ENCODE measurements at places on chromosomes 13 and 19.
A peak's percentile ranks its signal among the peaks of the same experiment; 100 is the strongest.

DNA sequence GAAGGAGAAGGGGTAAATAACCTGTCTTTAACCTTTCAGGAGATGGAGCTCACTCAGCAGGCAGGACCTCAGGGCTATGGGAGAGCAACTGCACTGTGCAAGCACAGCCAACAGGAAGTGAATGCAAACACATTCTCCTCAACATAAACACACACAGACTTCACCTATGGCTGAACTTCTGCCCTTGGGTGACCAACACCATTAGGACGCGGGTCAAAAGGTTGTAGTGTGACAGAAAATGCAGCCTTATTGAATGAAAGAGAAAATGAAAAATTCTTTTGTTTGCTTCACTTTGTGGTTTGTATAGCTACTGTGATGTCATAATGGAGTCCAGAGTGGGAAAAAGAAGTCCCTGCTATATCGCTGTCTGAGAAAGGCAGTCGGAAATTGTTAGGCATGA lies 323.0 kb downstream of the NDFIP2 start:
- DNase-seq = no peak

GRCh38 chr13:100209857-100210825 lies 121.2 kb downstream of the PCCA start:
- DNase-seq = no peak

GRCh38 chr19:12872941-12873890 lies 8.0 kb downstream of the DNASE2 start:
- DNase-seq = peak; percentile 82

GRCh38 chr13:112077729-112078128 lies 10.8 kb downstream of the SOX1 start:
- DNase-seq = no peak
